ENCODE measurements at places on chromosomes 11 and 22. TPM values are rescaled to one million over a fixed set of nuclear protein-coding genes. Genes with fewer than 3 reads are reported as not detected.

AQP11 gene
- total RNA-seq, result 0.85 TPM

MUC6 gene
- total RNA-seq, result not detected

CHST1 gene
- total RNA-seq, result 0.73 TPM

LIMK2 gene
- 21.3 TPM for total RNA-seq

Measured in hair follicle dermal papilla cell (primary cell).